ENCODE measurements at places on chromosomes 5 and 9. TPM values are rescaled to one million over a fixed set of nuclear protein-coding genes. Genes with fewer than 3 reads are reported as not detected.
A peak's percentile ranks its signal among the peaks of the same experiment; 100 is the strongest.

DNA sequence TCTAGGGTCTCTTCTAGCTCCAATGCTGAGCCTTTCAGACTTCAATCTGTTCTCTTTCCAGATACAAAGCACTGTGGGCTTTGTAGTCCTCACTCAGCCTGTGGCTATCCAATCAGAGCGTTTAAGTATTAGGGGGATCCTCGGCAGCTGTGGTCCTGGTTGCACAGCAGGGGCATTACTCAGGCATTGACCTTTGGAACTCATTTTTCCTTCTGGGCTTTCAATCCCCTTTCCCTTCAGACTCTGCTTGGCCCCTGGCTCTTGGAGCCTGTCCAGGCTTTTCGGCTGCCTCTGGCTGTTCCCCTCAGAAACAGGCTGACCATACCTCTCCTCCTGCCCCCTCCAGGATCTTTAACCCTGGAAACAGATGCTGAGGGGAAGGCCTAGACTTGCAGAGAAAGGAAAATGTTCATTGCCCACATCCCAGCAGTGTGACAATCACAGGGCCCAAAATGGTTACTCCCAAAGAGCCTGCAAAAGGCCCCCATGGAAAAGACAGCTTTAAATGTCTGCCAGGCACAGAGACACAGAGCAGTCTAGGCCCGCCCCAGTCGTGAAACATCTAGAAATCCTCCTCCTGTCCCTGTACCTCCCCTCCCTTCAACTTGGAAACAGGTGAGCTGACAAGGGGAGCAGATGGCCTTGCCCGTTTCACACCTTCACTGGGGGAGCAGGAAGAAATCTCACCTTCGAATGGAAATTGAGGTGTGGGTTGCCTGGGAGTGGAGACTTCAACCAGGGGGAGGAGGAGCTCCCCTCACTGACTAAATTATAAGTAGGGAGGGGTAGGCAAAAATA, 13.7 kb downstream of the C1QTNF2 start:
- no peaks in the 10 kb centered on the region for H3K27me3 ChIP-seq
- no peak overlapping the region for H3K4me3 ChIP-seq
- H3K27ac ChIP-seq = peak overlapping the region; percentile 81

The GRIN1 gene
- not detected for total RNA-seq

The ASTN2 gene
- 7.1 TPM for total RNA-seq

The PRSS3 gene
- total RNA-seq = not detected

- no peak overlapping the region for H3K27ac ChIP-seq
- no peaks in the 10 kb centered on the region for H3K4me1 ChIP-seq
- H3K4me3 ChIP-seq = no peak overlapping the region
- no peaks in the 10 kb centered on the region for H3K36me3 ChIP-seq
- no peak for DNase-seq
Measured at GRCh38 chr9:98503867-98504266, 204.9 kb downstream of the GABBR2 start.

- peaks cover 5% of the 10 kb centered on the region for H3K36me3 ChIP-seq
- no peaks in the 10 kb centered on the region for H3K27me3 ChIP-seq
- H3K27ac ChIP-seq = no peak overlapping the region
- no peak overlapping the region for H3K4me3 ChIP-seq
Measured at GRCh38 chr9:2789355-2789754, 54.5 kb downstream of the PUM3 start.

DNA sequence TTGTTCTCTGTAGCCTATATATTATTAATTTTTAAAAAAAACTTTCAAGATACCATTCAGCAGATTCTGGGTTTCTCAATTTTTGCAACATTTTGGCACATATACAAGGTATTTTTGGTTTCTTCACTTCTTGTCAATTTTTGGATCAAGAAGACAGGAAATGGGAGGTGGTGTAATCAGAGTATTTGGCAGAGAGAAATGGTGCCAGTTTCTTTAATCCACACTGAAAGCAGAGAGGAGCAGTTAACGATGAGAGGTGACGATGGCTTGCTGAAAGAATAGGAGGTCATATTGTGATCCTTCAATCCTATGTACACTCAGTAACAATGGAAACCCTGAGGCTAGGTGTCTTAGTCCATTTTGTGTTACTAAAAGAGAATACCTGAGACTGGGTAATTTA, 16.4 kb downstream of the NNT start:
- H3K36me3 ChIP-seq = peaks cover 4% of the 10 kb centered on the region
- no peak overlapping the region for H3K4me3 ChIP-seq
- H3K27ac ChIP-seq = no peak overlapping the region
- H3K27me3 ChIP-seq = no peaks in the 10 kb centered on the region
- H3K4me1 ChIP-seq = peaks cover 5% of the 10 kb centered on the region
- no peak for DNase-seq

The EDIL3 gene
- 170 TPM for total RNA-seq

All from thoracic aorta (tissue), 2 donors.